ENCODE measurements at places on chromosomes 3 and 15. TPM values are rescaled to one million over a fixed set of nuclear protein-coding genes. Genes with fewer than 3 reads are reported as not detected.

DNA sequence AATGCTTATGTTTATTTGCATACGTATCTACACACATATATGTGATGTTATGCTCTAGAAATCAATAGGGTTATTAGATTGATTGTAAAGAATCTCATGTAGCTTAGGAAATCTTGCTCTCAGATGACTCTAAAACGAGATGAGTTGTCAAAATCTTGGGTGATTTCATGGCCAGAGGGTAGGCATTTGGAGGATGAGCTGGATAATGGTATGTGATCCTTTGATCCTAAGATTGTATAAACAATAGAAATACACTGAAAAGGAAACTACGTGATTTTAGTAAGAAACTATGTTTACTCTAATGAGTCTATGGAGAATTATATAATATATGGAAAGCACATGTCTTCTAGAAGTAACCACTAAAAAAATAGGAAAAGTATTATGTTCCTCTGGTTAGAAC is 676.6 kb downstream of the NSUN3 start:
- no peak for DNase-seq

GRCh38 chr3:30142946-30143345 is 463.5 kb upstream of the TGFBR2 start:
- no peak for DNase-seq

- DNase-seq = no peak
Measured at GRCh38 chr15:62770752-62771151, 271.8 kb upstream of the TPM1 start.

DNA sequence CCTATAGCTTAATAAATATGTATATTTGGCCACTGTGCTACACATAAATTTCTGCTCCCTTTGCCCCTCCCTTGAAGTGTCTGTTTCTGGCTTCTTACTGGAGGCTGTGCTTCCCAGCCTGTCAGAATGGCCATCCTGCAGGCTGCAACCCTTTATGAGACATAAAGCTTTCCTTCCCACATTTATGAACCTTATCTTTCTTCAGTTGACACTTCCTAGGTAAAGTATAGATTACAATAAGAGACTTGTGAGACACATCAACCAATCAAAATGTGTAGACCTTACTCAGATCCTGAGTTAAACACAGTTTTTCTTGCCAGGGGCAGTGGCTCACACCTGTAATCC is 29.5 kb downstream of the SCN11A start:
- DNase-seq = no peak

DNA sequence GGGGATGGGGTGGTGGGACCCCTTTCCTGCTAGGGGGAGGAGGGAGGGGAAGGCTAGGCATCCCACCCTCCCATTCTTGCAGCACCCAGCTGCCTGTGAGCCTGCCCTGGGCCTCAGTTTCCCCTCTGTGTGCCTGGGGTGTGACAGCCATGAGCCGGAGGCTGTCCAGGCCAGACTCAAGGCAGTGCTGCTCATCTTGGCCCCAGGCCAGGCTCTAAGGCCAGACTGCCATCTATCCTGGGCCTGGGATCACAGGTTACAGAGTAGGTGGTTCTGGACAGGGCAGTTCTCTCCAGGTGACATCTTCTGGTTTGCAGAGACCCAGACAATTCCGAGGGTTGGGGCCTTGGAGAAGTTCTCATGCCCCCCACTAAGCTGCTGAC is 3.3 kb upstream of the VILL start:
- no peak for DNase-seq

DNA sequence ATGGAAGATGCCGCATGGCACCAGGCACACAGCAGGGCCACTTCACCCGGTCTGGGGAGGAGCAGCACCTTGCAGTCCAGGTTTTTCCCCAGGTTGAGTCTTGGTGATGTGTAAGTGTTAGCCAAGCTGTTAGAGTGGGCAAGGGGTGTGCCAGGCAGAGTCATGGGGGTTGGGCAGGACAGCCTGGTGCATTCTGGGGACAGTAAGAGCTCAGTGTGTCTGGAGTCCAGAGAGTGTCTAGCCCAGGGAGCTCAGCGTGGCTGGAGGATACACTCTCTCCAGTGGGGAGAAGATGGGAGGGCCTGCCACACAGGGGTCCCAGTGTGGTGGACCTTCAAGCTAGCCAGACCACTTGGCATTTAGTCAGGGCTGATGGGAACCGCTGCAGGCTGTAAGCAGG is 87.4 kb downstream of the AAGAB start:
- DNase-seq = no peak

The C3orf85 gene
- not detected for total RNA-seq

The AADACL2 gene
- total RNA-seq = 0.48 TPM

The CADM2 gene
- 2.7 TPM for total RNA-seq

The FAM81A gene
- 2.0 TPM for total RNA-seq

The ERICH6 gene
- total RNA-seq = 0.21 TPM

The ANKUB1 gene
- not detected for total RNA-seq

The CDHR4 gene
- total RNA-seq = not detected

The DAZL gene
- total RNA-seq = not detected

All from urinary bladder (tissue), 4 donors.